ENCODE measurements at places on chromosomes 5 and 9. TPM values are rescaled to one million over a fixed set of nuclear protein-coding genes. Genes with fewer than 3 reads are reported as not detected.

The PRLR gene
- total RNA-seq = 11.9 TPM

The NXNL2 gene
- total RNA-seq = not detected

The DEPDC1B gene
- total RNA-seq = 0.23 TPM

The TRIM52 gene
- 6.0 TPM for total RNA-seq

The INSL4 gene
- not detected for total RNA-seq

The CTXN3 gene
- total RNA-seq = not detected

The SGCD gene
- total RNA-seq = 0.28 TPM

The HTR1A gene
- total RNA-seq = not detected

The PLGRKT gene
- 12.4 TPM for total RNA-seq

The NR5A1 gene
- 0.40 TPM for total RNA-seq

The SLC31A1 gene
- total RNA-seq = 74.9 TPM

The ALDH1A1 gene
- total RNA-seq = 527 TPM

The OR1Q1 gene
- not detected for total RNA-seq

The FGF1 gene
- 0.25 TPM for total RNA-seq

The TOR2A gene
- total RNA-seq = 7.4 TPM

The SLC6A7 gene
- total RNA-seq = not detected

The CARD6 gene
- total RNA-seq = 2.4 TPM

The ESM1 gene
- total RNA-seq = not detected

The GMCL2 gene
- not detected for total RNA-seq

The PCDHGA4 gene
- 0.53 TPM for total RNA-seq

The SCGB3A1 gene
- 0.93 TPM for total RNA-seq

DNA sequence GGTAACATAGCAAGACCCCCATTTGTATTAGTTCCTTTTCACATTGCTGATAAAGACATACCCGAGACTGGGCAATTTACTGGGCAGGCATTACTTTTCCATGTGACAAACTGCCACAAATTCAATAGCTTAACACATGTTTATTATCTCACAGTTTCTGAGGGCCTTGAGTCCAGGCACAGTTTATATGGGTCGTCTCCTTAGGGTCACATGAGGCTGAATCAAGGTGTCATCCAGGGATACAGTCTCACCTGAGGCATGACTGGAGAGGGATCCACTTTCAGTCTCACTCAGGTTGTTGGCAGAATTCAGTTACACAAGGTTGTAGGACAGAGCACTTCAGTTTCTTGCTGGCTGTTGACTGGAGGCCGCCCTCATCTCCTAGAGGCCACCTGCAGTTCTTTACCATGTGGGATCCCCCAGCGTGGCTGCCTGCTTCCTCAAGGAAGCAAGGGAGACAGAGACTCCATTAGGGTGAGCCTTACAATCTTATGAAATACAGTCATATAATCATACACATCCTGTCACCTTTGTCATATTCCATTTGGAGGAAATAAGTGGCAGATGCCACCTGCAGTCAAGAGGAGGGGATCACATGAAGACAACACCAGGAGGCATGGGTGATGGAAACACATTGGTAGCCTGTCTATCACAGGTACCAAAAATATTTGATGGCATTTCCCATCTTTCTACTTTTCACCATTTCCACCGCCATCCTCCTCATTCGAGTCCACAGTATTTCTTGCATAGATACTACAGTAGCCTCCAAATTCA lies 15.1 kb upstream of the ERAP1 start:
- no peak for DNase-seq

DNA sequence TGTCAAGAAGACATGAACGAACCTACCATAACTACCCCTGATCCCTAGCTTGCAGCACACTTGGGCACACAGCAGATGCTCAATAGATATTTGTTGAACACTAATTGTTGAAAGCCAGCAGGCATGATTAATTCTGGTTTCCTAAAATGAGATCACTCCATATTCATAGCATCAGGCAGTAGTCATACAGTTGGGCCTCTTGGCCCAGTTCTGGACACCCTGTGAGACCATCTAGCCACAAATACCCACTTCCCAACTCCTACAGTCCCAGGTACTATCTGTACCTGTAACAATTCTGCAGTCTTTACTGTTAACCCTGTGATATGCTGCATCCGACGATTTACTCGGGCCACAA lies 24.2 kb downstream of the P4HA2 start:
- no peak for DNase-seq

GRCh38 chr9:123548741-123549545 lies 192.9 kb downstream of the CRB2 start:
- no peak for DNase-seq

GRCh38 chr9:106218854-106219253 lies 524.5 kb downstream of the TMEM38B start:
- no peak for DNase-seq

GRCh38 chr5:147805030-147805454 lies 22.5 kb upstream of the JAKMIP2 start:
- DNase-seq = no peak

- no peak for DNase-seq
These were observed 201.1 kb downstream of the NNT start for GRCh38 chr5:43804041-43804440.

- no peak for DNase-seq
These were observed 305.8 kb downstream of the PDE4D start for GRCh38 chr5:59587489-59588337.

- no peak for DNase-seq
These were observed 55.0 kb upstream of the SLC46A2 start for GRCh38 chr9:112945620-112946208.

GRCh38 chr9:27353474-27354229 lies 56.7 kb upstream of the EQTN start:
- no peak for DNase-seq

DNA sequence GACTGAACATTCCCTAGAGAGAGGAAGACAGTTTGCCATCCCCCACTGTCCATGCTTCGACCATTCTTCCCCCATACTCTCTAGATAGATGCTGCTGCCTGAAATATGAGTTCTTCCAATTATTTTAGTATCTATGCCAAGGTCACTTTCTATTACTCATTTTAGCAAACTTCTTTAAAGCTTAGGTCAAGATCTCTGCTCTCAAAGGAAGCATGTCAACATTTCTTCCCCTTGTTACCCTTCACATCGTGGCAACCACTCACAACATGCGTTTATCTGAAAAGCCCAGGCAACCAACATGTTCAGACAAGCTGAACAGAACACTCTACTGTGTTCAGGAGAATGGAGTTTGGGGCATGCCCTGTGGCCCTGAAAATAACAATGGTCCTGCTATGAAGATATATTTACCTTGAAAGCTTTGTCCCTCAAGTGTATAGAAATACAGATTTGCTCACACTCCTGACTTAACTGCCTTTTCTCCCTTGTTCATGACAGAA lies 138.4 kb upstream of the KIF2A start:
- DNase-seq = no peak

DNA sequence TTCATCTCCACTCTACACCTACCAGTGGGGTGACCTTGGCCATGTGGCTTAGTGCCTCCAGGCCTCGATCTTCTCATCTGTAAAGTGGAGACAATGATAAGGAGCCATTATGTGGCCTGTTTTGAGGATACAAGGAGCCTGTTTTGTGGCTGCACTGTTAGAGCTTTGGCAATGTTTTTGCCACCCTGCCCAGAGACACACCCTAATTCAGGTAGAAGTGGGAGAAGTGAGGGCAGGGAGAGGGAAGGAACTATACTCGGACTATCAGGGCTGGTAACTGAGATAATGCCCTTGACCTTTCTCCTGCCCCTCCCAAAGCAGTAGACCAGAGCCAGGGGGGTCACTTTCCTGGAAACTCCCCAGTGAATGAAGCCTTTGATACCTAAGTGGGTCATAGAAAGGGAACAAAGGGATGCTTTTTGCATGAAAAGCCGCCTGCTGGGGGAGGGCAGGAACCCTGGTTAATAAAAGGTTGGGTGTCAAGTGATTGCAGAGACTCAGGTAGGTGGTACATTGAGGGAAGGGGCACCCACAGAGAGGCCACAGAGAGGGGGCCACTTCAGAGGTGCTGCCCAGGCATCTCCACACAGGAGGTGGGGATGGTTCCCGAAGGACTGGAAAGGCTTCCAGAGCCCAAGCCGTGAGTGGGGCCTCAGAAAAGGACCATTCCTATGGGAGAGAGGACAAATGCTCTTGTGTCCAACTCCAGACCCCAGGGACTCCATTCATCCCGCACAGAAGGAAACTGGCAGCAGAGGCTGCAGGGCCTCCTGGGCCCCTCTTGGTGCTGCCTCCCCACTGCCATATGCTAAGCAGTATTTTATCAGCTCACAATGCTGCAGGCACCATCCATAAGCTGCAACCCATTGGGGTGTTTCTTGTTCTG lies 42.3 kb upstream of the VDAC1 start:
- DNase-seq = no peak

DNA sequence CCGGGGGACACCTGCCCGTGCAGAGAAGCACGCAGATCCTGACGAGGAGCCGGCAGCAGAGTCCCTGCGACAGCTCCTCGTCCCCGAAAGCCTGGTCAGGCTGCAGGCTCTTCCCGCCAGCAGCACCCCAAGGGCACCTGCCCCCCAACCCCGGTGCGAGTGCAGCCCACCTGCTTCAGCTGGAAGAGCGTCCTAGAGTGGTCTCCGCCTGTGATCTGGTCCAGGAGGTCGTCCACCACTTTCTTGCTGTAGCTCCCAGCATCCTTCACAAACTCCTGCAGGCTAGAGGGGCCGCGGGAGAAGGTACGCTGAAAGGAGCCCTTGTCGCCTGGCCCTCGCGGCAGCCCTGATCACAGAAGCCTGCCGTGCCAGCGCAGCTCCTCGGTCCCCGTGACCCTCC lies 16.7 kb downstream of the BRD9 start:
- no peak for DNase-seq

- DNase-seq = no peak
These were observed 69.8 kb downstream of the SYK start for GRCh38 chr9:90871327-90871935.

DNA sequence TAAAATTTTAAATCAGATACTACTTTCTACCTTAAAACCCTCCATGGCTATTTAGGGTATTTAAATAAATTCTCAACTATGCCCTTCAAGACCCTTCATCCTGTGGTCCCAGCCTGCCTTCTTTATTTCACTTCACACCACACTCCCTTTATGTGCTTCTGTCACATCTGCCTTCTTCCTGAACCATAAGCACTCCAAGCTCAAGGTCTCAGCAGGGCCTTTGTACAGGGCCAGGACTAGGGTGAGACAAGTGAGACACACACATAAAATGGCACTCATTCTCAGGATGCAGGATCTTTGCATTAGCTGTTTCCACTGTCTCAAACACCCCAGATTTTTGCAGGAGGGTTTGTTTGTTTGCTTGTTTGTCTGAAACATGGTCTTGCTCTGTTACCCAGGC lies 7.6 kb downstream of the ITK start:
- DNase-seq = peak; percentile 3

GRCh38 chr9:112971415-112971814 lies 40.6 kb downstream of the ZNF883 start:
- DNase-seq = no peak

DNA sequence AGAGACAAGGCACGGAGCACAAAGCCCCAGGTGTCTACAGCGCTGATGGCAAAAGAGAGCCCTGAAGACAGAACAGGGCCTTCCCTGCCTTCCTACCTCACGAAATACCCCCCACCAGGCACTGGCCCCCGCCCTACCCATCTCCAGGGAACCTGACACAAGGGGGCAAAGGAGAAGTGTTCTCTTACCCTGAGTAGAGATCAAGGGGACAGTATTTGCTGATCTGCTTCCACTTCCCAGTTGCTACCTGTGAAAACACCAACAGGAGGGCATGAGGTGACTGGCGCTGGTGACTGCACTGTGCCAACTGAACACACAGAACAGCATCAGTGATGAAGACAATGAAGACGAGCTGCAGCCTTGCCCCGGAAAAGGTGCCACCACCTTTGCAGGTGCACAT lies 27.4 kb downstream of the IPPK start:
- no peak for DNase-seq

GRCh38 chr9:98158071-98158831 lies 34.2 kb downstream of the CORO2A start:
- DNase-seq = peak; percentile 94

DNA sequence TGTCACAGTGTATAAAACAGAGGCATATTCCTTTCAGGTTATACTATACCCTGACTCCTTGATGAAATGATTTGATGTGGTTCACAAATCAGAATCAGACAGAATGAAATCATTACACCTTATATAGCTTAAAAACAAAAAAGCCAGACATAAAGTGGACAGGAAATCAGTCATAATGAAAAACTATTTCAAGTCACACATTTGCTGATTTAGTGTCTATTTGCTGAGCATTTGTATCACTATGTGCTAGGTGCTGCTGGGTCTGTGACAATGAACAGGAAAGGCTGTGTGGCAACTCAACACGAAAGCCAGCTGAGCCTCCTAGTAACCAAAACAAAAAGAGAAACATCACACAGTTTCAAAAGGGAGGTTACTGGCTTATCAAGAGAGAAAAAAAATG lies 194.0 kb downstream of the EFNA5 start:
- no peak for DNase-seq

DNA sequence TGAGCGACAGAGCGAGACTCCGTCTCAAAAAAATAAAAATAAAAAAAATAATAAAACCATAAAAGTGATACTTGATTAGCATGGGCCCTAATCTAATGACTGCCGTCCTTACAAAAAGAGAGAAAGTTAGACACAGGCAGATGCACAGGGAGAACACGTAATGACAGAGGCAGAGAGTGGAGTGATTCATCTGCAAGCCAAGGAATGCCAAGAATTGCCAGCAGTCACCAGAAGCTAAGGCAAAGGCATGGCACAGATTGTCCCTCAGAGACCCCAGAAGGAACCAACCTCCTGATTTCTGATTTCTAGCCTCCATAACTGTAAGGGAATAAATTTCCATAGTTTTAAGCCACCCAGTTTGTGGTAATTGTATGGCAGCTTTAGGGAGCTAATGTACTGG lies 79.6 kb upstream of the FREM1 start:
- DNase-seq = no peak

- DNase-seq = no peak
These were observed 161.1 kb upstream of the TBCA start for GRCh38 chr5:77937015-77937908.

- no peak for DNase-seq
These were observed 500.0 kb downstream of the PTPRD start for GRCh38 chr9:10112798-10113197.

GRCh38 chr9:22204240-22204639 lies 195.1 kb upstream of the CDKN2B start:
- DNase-seq = no peak

DNA sequence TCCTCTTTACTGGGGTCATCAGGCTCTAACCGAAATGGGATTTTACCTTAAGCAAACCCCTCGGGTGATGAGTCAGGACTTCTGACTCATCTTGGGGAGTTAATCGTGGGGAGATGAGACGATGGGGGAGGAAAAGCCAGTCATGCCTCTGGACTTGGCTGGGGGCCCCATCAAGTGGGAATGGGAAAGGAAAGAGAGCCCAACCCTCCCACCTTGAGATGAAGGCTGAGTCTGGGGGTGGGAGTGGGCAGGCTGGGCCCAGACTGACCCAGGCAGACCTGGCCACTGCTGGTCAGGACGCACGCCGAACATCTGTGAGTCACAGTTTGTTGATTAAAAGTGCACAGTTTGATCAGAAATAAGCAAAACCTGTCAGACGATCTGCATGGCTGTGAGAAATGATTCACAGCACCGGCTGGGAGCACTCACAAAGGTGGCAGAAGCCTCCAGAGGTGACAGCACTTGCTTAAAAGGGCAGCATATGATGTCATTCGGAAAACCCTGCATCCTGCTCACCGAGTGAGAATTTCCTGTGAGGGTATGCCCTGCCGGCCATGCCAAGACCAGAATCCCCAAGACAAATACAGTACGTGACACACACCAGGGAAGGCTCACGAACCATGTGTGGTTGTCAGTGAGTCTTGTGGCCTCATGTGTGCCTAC lies 50.0 kb upstream of the SLC25A51 start:
- no peak for DNase-seq

GRCh38 chr9:95127249-95128176 lies 190.0 kb downstream of the FANCC start:
- peak; percentile 78 for DNase-seq

GRCh38 chr9:5784526-5785315 lies 48.2 kb downstream of the ERMP1 start:
- DNase-seq = no peak
